ENCODE measurements at places on chromosomes 1 and 21.

DNA sequence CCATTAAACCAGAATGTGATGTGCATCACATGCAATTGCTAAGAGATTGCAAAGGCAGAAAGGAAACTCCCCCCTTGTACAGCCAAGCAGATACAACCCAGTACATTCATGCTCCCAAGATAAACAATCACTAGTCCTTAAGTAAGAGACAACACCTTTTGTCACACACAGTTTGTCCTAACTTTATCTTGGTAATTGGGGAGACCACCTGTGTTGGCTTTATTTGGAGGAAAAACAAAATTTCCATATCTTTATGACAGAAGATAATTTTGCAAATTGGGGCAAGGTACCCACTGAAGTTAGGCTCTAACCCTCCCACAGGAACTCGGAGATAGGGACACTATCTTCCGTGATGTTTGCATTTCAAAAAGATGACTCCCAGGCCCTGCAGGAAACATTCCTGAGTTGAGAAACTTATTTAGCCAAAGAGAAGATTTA is 175.0 kb upstream of the TNR start:
- no peak for DNase-seq

- no peak for DNase-seq
These were observed 1.7 kb upstream of the HLX start for GRCh38 chr1:220877377-220878095.

DNA sequence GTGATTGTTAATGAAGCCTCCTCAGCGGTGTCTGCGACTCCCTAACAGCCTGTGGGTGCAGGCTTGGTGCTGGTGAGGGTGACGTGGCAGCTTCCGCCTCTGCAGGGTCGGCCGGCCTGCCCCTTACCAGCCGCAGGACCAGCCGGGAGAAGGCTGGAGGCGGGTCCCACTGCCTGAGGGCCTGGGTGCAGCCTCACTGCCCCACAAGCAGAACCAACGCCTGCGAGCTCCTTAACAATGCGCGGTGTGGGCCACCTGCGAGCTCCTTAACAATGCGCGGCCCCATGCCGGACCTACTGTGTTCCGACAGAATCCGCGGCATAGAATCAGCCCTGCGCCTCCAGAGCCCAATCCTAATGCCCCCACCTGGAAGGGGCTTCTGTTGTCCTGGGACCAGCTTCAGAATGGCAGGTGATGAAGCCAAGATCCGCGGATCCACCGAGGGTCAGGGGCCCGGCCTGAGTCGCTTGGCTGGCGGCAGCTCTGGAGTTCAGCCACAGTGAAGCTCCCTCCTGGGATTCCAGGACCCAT is 54.4 kb upstream of the AJAP1 start:
- no peak for DNase-seq

- no peak for DNase-seq
These were observed 96.7 kb downstream of the GABPA start for GRCh38 chr21:25831300-25831960.

- DNase-seq: no peak
These were observed 118.2 kb downstream of the OSBPL9 start for GRCh38 chr1:51734896-51735745.

DNA sequence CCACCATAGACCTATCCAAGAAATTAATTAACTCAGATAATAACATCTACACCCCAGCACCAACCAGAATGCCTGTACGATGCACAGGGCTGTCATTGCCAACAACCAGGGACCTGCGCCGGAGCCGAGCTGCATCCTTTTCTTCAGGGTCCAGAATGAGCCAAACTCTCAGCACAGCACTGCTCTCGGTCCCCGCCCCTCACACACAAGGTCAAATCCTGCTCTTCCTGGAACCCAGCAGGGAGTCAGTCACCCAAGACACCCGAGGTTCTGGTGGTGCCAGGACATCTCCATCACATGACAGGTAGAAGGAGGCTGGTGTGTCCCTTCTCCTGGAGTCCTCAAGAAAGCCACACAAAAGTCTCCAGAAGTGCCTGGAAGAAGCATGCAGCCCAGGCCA is 31.9 kb downstream of the NPHP4 start:
- DNase-seq: no peak

DNA sequence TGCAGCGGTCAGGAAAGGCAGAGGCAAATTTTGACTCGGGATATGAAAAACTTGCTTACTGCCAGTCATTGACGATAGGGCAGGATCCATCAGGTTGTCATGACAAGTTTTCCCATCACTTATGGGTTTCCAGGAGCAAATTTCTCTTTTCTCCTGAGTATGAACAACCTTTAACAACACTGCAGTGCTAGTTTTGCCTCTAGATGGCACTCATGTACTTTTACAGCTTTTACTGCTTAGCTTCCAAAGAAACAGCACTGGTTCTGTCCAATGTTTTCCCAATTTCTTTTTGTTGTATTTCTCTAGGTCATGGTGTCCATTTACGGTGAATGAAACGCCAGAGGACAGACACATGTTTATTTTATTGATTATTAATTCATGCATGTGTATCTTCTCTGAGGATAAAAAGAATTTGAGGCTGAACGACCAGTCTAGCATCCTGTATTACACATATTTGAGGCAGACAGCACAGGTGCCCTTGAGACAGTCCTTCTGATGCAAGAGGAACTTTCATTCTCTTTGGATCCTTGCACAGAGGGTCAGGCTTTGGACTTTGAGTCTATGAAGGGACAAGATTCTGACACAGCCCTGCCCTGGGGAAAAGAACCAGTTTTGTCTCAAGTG is 112.3 kb upstream of the TRABD2B start:
- DNase-seq: no peak

GRCh38 chr1:198108636-198109370 is 48.0 kb upstream of the NEK7 start:
- DNase-seq: no peak

DNA sequence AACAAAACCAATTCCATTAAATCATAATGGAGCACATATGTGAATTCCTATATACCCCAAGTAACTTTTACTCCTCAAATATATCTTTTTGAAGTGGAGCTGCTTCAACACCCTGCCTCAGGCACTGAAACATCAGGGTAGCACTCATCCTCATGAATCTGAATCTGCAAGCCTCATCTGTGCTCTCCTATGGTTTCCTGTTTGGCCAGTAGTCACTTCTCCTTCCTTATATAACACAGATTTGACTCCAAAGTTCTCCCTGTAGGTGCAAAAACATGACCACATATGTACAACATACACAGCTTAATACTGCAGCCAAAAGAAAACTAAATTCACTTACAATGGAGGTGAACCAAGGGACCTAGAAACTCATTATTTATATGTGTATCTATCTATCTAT is 7.2 kb downstream of the TRIT1 start:
- no peak for DNase-seq

DNA sequence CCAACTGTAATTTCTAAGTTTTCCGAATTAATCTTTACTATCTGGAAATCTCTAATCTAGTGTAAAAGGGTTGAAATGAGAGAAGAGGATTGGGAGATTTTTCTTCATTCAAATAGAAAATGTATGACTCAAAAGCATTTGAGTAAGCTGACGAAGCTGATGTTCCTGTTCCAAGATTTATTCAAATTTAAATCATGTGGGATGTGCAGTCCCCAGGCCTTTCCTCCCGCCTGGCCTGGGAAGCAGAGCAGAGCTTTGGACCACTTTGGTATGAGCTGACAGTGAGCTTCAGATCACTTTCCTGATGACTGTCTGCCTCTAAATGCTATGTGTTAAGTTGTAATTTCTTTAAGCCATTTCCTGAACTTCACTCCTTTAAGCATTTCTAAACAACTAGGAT is 192.0 kb downstream of the DHRS3 start:
- DNase-seq: no peak

DNA sequence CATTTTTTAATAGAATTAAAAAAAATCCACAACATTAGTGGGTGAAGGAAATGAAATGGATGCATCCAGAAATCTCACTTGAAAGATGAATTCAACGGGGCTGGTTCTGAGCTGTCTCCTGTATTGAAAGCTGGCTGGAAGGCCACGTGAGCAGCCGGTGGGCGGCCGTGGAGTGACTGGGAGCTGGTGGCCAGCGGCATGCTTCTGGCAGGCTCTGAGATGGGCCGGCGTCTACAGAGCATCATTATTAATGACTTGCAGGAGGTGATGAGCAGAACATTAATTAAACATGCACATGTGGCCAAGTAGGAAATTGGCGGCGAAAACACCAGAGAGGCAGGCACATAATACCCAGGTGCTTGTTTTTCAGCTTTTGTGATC is 115.6 kb upstream of the LMO4 start:
- no peak for DNase-seq

DNA sequence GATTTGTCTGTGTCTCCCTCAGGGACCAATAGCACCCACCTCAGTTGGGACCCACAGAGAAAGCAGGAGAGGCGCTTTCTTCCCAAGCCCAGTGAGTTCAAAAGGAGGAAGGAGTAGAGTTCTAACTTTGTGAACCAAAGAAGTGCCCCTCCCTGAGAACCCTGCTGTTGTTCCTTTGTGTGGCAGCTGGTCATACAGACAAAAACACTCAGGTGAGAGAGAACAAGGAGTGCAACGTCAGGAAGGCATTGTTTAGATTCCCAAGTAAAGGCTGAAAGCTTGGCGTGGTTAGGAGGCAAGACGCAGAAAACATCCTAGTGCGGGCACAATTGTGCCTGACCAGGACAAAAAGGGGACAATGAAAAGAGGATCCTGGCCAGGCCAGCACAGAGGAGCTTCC is 654.6 kb downstream of the KIF26B start:
- no peak for DNase-seq

GRCh38 chr1:12649971-12650421 is 6.1 kb downstream of the AADACL4 start:
- no peak for DNase-seq

DNA sequence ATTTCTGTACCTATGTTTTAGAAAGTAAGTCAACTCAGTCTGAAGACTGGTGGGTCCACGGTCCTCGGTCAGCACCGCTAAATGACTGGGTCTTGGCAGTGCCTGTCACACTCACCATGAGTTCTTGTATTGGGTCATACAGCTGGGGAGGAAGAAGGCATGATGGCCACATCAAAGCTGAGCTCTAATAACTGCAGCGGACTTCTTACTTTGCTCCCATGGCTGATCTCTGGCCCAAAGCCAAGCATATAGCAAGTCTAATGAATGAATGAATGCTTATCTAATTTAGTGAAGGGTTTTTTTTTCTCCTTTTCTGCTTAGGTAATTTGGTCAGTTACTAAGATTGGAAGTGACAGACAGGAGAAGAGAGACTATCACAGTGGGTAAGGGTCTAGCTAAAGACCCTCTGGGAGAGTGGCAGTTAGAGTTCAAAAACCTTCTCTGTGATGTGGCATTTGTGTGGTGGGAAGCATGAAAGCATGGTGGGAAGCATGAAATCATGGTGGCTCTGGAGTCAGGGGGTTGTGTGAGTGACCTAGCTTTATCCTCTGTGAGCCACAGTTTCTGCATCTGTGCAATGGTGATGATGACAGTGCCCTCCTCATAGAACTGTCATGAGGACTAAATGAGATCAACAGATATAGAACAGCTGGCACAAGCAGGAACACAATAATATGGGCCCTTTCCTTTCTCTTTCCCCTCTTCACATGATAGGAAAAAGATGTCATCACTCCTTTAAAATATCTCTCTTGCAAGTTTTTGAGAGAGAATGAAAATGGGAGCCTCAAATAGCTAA is 78.9 kb upstream of the JAK1 start:
- no peak for DNase-seq

- DNase-seq: no peak
These were observed 27.0 kb upstream of the SARS1 start for GRCh38 chr1:109186733-109187086.

- DNase-seq: no peak
These were observed 90.4 kb downstream of the ROR1 start for GRCh38 chr1:63864224-63864641.

- no peak for DNase-seq
These were observed 2.3 kb downstream of the DMRTB1 start for GRCh38 chr1:53461323-53462044.

GRCh38 chr1:24351918-24352627 is 32.9 kb downstream of the GRHL3 start:
- DNase-seq: peak; percentile 39

- DNase-seq: no peak
These were observed 87.6 kb downstream of the MTR start for GRCh38 chr1:236882678-236883077.

- no peak for DNase-seq
These were observed 18.4 kb downstream of the ERG start for GRCh38 chr21:38479641-38480525.

GRCh38 chr1:224106568-224107281 is 7.2 kb upstream of the FBXO28 start:
- DNase-seq: no peak

- no peak for DNase-seq
These were observed 73.1 kb downstream of the ATP6V1G3 start for GRCh38 chr1:198467342-198467741.

- no peak for DNase-seq
These were observed 59.2 kb downstream of the WNT9A start for GRCh38 chr1:227888404-227889046.

- DNase-seq: no peak
These were observed 3.0 kb downstream of the TP53BP2 start for GRCh38 chr1:223842784-223843183.

GRCh38 chr1:185348985-185349384 is 31.9 kb upstream of the IVNS1ABP start:
- no peak for DNase-seq

GRCh38 chr1:150065184-150065871 is 2.2 kb upstream of the VPS45 start:
- DNase-seq: no peak

- DNase-seq: no peak
These were observed 11.4 kb downstream of the EDEM3 start for GRCh38 chr1:184743062-184743756.

- DNase-seq: no peak
These were observed 46.2 kb downstream of the SYT2 start for GRCh38 chr1:202664083-202664482.

DNA sequence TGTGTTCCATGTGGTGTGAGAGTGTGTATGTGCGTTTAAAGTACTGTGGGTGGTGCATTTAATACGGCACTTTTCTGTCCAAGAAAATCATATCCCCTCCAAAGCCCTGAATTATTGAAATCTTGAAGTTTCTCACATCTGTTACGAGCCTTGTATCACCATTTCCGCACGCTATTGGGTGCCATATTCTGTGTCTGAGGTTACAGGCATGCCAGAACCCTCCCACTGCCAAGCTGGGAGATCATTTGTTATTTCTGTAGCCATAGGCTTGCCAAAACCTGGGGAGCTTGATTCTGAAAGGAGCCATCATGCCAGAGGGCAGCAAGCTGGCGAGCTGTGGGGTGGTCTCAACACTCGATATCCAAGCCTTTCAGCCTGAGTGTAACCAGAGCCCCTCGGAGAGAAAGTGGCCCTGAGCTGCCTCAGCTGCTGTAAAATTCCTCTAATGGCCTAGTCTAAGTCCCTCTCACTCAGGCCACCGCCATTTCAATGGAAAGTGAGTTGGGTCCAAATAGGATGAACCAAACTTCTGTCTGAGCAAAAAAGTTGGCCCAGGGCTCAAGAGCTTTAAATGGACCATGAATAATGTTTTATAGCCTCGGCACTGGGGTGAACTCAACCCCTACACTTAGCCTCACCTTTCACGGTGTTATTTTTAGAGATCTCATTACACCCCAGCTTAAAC is 298.4 kb upstream of the DUSP10 start:
- DNase-seq: no peak

DNA sequence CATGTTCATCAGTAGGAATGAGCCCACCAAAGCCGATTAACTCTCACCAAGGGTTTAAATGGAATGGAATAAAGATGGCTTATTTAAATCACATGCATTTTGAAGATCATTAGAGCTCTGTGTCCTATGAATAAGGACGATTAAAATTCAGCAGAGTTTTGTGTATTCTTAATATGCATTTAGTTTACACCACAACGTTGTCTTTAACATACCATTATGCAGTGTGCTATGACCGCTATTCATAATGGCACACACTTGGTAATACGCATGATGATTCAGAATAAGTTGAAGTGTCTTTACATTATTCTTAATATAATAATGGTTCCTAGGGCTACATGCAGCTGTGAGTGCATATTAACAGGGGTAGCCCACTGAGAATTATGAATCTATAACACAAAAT is 190.7 kb downstream of the PTBP2 start:
- no peak for DNase-seq

All from activated naive CD4-positive, alpha-beta T cell treated with Interleukin-2 at 50 U/mL for 16 hours (primary cell).